Central memory CD8-positive, alpha-beta T cell (primary cell): ENCODE measurements at places on chromosomes 5 and 9.

GRCh38 chr5:53507013-53507412 lies 26.6 kb downstream of the FST start:
- no peak overlapping the region for H3K27ac ChIP-seq
- H3K4me1 ChIP-seq = no peaks in the 10 kb centered on the region
- H3K36me3 ChIP-seq = no peaks in the 10 kb centered on the region

DNA sequence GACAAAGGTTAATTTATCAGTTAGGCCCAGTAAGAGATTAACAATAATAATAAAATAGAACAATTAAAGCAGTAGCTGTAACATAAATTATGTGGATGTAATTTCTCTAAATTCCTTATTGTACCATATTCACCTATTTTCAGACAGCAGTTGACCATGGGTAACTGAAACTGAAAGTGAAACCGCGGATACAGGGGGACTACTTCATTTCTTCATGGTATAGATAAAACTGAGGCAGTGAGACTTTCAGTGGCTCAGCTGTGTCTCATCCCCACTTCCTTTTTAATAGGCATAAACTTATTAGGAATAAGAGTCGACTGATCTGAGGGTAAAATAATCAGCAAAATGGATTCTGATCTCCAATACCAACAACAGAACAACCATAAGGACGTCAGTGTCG lies 174.0 kb upstream of the WWC1 start:
- no peak for DNase-seq
- no peak overlapping the region for H3K4me3 ChIP-seq
- no peaks in the 10 kb centered on the region for H3K36me3 ChIP-seq
- no peak overlapping the region for H3K27ac ChIP-seq

GRCh38 chr5:7794823-7795222 lies 56.1 kb downstream of the CFAP90 start:
- peaks cover 46% of the 10 kb centered on the region for H3K27me3 ChIP-seq
- H3K27ac ChIP-seq = no peak overlapping the region
- H3K36me3 ChIP-seq = no peaks in the 10 kb centered on the region
- no peak for DNase-seq
- H3K4me3 ChIP-seq = no peak overlapping the region
- no peaks in the 10 kb centered on the region for H3K4me1 ChIP-seq

GRCh38 chr9:69472101-69472620 lies 147.1 kb downstream of the ENTREP1 start:
- H3K27me3 ChIP-seq = peaks cover 32% of the 10 kb centered on the region
- no peak for DNase-seq
- peaks cover 11% of the 10 kb centered on the region for H3K4me1 ChIP-seq
- no peak overlapping the region for H3K4me3 ChIP-seq
- no peaks in the 10 kb centered on the region for H3K36me3 ChIP-seq

DNA sequence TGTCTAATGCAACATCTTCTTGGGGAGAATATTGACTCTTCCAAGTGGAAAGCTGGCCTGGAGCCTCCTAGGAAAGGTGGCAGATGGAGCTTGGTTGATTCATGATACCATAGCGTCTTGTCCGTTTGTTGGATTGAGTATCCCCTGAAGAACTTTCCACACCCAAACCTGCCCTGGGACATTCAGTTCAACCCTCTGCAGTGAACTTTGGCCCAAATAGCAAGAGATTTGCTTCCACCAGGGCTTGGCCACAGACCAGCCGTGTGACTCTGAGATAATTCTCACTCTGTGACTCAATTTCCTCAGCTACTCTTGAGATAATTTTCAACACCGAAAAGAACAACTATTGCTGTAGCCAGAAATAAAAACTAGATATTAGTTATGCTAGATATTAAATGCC lies 108.0 kb upstream of the RAD23B start:
- H3K4me3 ChIP-seq = no peak overlapping the region
- H3K27me3 ChIP-seq = peaks cover 21% of the 10 kb centered on the region
- no peaks in the 10 kb centered on the region for H3K4me1 ChIP-seq
- no peaks in the 10 kb centered on the region for H3K36me3 ChIP-seq
- DNase-seq = no peak

DNA sequence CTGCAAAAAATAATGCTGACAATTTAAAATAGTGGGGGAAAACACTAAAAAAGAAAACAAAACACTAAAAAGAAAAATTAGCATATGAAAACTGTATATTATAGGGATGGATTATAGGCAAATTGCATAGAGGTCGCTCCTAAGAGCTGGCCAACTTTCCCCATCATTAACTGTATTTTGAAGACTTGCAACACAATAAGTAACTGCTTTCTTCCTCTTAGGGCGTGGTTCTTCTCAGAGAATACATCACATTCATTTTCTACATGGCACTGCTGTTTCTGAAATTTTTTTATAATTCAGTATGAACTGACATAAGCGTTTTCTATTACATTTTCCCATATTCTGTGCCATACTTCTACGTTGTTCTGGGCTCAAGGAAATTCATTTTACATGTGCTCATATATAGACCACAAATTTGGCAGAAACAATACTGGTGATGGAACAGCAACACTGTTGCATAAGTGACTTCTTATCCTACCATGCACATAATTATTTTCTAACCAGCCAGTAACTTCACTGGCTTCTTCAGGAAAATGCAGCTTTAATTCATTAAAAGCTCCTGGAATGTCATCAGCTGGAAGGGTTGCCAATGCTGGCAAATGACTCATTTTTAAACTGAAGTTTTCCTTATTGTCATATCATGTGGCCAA lies 171.2 kb upstream of the DMAC1 start:
- no peak for DNase-seq
- no peak overlapping the region for H3K4me3 ChIP-seq
- peaks cover 18% of the 10 kb centered on the region for H3K4me1 ChIP-seq
- H3K27me3 ChIP-seq = peaks cover 9% of the 10 kb centered on the region

DNA sequence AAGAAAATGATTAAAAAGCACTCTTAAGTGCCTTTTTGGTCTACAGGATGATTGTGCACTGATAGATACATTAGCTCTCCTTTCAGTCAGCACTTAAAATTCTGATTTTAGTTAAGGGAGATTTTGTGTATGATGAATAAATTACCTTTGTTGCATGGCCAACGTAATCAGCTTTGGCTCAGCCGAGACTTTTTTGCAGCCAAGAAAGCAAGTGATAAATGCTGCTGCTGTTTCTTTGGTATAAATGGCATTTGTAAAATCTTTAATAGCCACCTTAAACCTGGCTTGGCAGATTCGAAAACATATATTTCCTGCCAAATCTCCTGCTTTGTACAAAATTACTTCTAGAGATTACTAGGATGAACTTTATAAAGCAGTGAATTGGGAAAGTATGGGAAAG lies 147.7 kb downstream of the DCP2 start:
- H3K4me1 ChIP-seq = no peaks in the 10 kb centered on the region
- no peaks in the 10 kb centered on the region for H3K36me3 ChIP-seq
- no peak for DNase-seq
- no peak overlapping the region for H3K4me3 ChIP-seq
- H3K27me3 ChIP-seq = peaks cover 7% of the 10 kb centered on the region
- no peak overlapping the region for H3K27ac ChIP-seq

- no peaks in the 10 kb centered on the region for H3K4me1 ChIP-seq
- DNase-seq = no peak
- H3K4me3 ChIP-seq = no peak overlapping the region
- H3K36me3 ChIP-seq = no peaks in the 10 kb centered on the region
- H3K27me3 ChIP-seq = no peaks in the 10 kb centered on the region
These were observed 706.6 kb downstream of the EFNA5 start for GRCh38 chr5:106964132-106964531.

GRCh38 chr5:170283296-170283695 lies 14.3 kb downstream of the LCP2 start:
- no peaks in the 10 kb centered on the region for H3K27me3 ChIP-seq
- DNase-seq = no peak
- peaks cover 80% of the 10 kb centered on the region for H3K36me3 ChIP-seq
- H3K4me1 ChIP-seq = peaks cover 100% of the 10 kb centered on the region
- peak overlapping the region; percentile 99 for H3K27ac ChIP-seq

GRCh38 chr5:147586832-147587231 lies 77.0 kb upstream of the DPYSL3 start:
- no peaks in the 10 kb centered on the region for H3K27me3 ChIP-seq
- no peak overlapping the region for H3K4me3 ChIP-seq
- no peaks in the 10 kb centered on the region for H3K4me1 ChIP-seq

GRCh38 chr5:111927191-111927590 lies 170.2 kb upstream of the NREP start:
- no peak overlapping the region for H3K27ac ChIP-seq
- H3K27me3 ChIP-seq = no peaks in the 10 kb centered on the region
- no peak overlapping the region for H3K4me3 ChIP-seq
- DNase-seq = no peak
- no peaks in the 10 kb centered on the region for H3K36me3 ChIP-seq

DNA sequence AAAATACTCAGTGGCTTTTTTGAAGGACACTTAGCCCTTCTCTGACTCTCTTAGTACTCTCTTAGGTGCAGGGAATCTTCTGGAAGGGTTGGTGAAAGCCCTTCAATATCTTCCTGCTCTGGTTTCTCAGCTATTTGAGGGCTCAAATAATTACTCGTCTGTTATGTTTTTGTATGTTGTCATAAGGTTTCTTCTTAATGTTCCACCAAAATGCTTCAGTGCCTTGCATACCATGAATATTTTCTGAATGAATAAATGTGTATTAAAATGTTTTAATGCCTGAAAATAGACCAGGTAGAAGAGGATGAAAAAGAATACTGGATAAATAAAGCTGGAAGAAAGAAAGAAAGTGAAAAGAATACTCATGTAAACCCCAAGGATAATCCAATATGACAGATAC lies 124.3 kb downstream of the STK32A start:
- no peak overlapping the region for H3K4me3 ChIP-seq
- no peak for DNase-seq
- H3K27me3 ChIP-seq = peaks cover 14% of the 10 kb centered on the region
- no peaks in the 10 kb centered on the region for H3K36me3 ChIP-seq
- no peaks in the 10 kb centered on the region for H3K4me1 ChIP-seq
- no peak overlapping the region for H3K27ac ChIP-seq

- no peak overlapping the region for H3K4me3 ChIP-seq
- no peaks in the 10 kb centered on the region for H3K4me1 ChIP-seq
- H3K27me3 ChIP-seq = no peaks in the 10 kb centered on the region
- H3K36me3 ChIP-seq = no peaks in the 10 kb centered on the region
These were observed 340.5 kb downstream of the PIK3R1 start for GRCh38 chr5:68555907-68556681.

GRCh38 chr9:111599092-111599954 lies at the start of gene PTGR1:
Gene PTGR1 (minus strand): TSS chr9:111599647. CDS start chr9:111597422, 2,225 bp downstream.
- peaks cover 1% of the 10 kb centered on the region for H3K36me3 ChIP-seq
- no peak for DNase-seq
- peaks cover 20% of the 10 kb centered on the region for H3K4me1 ChIP-seq
- H3K27me3 ChIP-seq = peaks cover 58% of the 10 kb centered on the region
- H3K27ac ChIP-seq = no peak within 1 kb of the TSS

DNA sequence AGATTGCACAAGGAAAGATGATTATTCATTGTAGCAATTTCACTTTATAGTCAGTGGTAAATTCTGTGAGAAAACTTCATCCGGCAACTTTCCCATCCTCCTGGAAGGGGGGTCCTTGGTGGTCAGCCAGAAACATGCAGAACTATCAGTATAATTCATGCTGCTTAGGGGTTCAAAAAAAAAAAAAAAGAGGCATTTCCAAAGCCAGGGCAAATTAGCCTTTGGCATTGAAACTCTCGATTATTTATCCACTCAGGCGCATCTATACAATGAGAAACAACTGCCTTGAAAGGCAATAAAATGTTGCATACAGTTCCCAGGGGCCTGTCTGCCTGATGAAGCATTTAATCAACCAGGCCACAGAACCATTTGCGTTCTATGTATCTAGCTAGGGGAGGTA lies 263.3 kb downstream of the TMEM167A start:
- H3K4me3 ChIP-seq = no peak overlapping the region
- DNase-seq = no peak
